ENCODE measurements at places on chromosomes 5 and 9.

DNA sequence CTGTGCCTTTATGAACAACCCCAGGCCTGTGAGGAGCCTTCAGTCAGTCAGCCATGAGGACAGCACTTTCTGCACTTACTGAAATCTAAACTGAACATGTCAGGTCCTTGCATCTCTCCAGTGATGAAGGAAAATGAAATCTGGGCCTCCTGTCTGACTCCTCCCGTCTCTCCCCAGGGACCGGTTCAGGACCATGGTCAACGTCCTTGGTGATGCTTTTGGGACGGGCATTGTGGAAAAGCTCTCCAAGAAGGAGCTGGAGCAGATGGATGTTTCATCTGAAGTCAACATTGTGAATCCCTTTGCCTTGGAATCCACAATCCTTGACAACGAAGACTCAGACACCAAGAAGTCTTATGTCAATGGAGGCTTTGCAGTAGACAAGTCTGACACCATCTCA is 77.0 kb upstream of the PLPP6 start:
- no peak for DNase-seq

GRCh38 chr9:84821431-84821830 is 151.9 kb downstream of the NTRK2 start:
- DNase-seq = no peak

DNA sequence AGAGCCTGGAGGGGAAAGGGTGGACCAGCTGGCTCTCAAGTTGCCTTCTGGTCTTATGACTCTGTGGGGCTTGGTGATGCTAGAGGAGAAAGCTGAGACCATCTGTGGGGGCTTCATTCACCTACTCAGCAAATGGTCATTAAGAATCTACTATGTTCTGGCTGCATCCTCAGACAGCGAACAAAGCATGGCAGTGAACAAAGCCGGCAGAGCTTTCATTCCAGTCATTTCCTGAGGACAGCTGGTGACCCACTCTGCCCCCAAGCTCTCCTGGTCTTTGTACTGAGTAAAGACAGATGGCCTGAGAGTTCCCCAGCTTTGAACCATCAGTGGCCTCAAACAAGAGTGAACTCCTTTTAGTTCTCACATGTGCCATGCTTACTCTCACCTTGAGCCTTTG is 48.0 kb downstream of the FGF1 start:
- DNase-seq = no peak

- DNase-seq = no peak
Observed at GRCh38 chr9:71509054-71509453, 259.3 kb downstream of the CEMIP2 start.

DNA sequence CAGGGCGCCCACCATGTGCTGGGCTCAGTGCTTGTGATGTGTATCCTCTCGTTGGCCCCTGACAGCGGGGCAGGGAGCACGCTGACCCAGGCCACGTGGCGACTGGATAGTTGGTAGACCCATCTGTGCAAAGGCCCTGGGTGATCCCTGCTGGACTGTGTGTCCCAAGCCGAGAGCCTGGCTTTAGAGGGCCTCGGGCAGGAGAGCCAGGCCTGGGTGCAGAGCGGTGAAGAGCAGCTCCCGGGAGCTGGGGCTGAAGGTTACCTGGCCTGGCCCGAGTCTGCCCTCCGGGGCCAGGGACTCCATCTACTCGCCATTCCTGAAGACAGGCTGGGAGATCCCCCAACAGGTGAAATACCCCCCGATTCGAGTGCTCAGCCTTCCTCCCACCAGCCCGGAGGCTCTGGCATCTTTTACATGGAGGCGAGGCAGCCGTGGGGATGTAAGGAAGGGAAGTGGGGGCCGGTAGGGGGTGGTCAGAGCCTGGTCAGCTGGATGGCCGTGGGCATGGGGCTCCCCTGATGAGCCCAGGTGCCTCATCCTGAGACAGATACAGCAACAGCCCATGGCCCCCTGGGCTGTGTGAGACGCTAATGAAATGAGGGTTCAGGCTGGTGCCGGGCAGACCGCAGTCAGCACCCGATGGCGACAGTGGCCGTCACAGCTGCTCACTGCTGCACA is 19.0 kb downstream of the NCS1 start:
- no peak for DNase-seq

- DNase-seq = no peak
Observed at GRCh38 chr5:176886336-176887251, 12.6 kb downstream of the HK3 start.

GRCh38 chr9:8778356-8778755 is 978.8 kb upstream of the DMAC1 start:
- DNase-seq = no peak

- no peak for DNase-seq
Observed at GRCh38 chr9:16521868-16522411, 348.5 kb downstream of the BNC2 start.

GRCh38 chr9:79131246-79131774 is 440.5 kb upstream of the TLE4 start:
- no peak for DNase-seq

GRCh38 chr5:126351153-126351552 is 72.1 kb upstream of the GRAMD2B start:
- no peak for DNase-seq

GRCh38 chr9:136091582-136092352 is 3.3 kb downstream of the NACC2 start:
- no peak for DNase-seq

GRCh38 chr5:15387931-15388524 is 112.0 kb upstream of the FBXL7 start:
- DNase-seq = no peak

- DNase-seq = no peak
Observed at GRCh38 chr5:113056988-113057387, 80.4 kb downstream of the DCP2 start.

DNA sequence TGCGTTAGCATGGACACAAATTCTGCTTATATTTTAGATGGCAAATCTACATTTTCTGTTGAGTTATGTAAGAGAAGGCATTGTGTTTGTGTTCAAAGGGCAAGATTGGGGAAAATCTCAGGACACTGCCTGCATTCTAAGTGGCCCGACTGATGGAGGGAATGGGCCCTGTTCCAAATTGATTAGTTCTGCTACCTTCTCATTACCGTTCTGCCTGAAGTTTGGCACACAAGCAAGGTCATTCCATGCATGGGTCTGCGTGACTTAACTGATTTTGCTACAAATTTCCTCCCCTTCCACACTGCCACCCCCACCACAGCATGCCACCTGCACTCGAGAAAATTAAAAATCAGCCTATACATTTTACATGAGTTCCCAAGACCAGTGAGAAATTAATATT is 409.9 kb downstream of the BRINP1 start:
- DNase-seq = no peak

- no peak for DNase-seq
Observed at GRCh38 chr9:124450241-124450924, at the start of gene ADGRD2. Gene ADGRD2 (plus strand): TSS chr9:124450451. CDS start chr9:124451667, 1,216 bp downstream.

DNA sequence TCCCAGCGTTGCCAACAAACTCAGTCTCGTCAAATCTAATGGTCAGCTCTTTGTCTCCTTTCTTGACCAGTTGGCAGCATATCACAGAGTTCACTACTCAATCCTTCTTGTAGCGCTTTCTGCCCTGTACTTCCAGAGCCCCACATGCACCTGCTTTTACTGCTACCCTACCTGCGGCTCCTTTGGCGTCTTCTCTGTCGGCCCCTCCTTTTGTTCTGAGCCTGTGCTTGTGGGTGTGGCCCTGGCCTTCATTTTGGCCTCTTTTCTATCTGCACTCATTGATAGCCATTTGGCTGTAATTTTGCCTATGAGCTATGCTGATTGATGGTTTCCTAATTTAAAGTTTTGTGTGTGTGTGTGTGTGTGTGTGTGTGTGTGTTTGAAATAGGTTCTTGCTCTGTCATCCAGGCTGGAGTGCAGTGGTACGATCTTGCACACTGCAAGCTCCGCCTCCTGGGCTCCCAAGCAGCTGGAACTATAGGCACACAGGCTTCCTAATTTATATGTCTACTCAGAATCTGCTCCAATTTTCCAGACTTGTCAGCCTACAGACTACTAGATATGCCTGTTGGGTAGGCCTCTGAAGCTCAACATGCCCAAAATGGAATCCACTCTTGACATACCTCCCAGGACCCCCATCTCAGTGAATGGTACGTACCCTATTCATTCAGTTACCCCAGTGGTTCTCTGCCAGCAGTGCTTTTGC is 32.3 kb downstream of the ARPC5L start:
- DNase-seq = no peak
